ENCODE measurements at places on chromosomes 4 and X.

DNA sequence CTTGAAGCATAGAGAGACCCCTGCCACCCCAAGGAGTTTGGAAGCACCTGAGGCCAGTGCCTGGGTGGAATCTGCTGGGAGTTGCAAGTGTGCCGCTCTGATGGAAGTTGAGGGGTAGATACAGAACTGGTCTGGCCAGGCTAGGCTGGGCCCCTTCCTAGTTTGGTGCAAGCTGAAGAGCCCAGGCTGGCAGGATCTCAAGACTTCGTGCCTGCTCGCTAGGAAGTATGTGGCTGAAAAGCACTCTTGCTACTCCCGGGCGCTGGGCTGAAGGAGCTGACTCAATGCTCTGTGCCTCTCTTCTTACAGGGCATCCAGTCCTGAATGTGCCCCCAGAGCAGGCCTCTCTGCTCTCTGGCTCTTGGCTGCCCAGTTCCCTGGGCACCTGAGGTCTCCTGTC lies 51.7 kb upstream of the PJA1 start:
- no peak for DNase-seq

- DNase-seq: no peak
Measured at GRCh38 chrX:120664081-120664480, 34.2 kb upstream of the C1GALT1C1 start.

- DNase-seq: no peak
Measured at GRCh38 chrX:45843518-45843917, 642.8 kb upstream of the DIPK2B start.

DNA sequence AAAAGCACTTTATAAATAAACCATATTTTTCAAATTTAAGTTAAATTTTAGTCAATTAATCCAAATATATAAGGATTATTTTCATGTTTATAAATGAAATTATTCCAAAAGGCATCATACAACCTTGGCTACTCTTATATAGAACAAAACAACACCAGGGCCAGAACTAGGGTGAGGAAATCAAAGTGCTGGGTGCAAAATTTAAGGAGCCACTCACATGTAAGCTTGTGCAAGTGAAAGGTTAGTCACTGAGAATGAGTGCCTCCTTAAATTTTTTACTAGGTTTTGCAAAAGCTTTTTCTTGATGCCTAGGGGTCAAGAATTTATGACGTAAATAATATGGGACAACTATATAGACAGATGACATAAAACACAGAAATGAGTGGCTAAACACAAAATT lies 83.4 kb upstream of the COX18 start:
- no peak for DNase-seq

GRCh38 chrX:49925176-49925575 lies 2.8 kb downstream of the CLCN5 start:
- DNase-seq: no peak

GRCh38 chrX:115693476-115693875 lies 132.5 kb downstream of the PLS3 start:
- DNase-seq: no peak

GRCh38 chrX:139559383-139560042 lies 29.0 kb downstream of the F9 start:
- DNase-seq: no peak

- no peak for DNase-seq
Measured at GRCh38 chr4:25103418-25103817, 56.8 kb downstream of the SEPSECS start.

DNA sequence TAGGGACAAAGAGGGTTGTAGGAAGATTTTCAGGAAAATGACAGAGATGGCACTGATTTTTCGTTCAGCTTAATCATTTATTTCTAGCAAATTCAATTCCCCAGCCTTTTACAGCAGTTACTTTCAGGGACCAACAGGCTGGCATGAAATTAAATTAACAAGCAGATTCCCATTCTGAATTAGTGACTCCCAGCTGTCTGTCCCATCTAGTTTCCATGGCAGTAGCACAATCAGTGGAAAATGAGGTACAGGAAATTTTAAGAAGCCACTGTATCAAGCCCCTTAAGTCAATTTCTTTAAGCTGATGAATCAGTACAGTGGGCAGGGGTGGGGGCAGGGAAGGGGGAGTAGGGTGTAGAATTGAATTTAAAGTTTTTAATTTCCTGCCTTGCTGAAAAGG lies 121.1 kb upstream of the TEX13C start:
- no peak for DNase-seq

- no peak for DNase-seq
Measured at GRCh38 chr4:71550220-71551165, 211.7 kb downstream of the SLC4A4 start.

DNA sequence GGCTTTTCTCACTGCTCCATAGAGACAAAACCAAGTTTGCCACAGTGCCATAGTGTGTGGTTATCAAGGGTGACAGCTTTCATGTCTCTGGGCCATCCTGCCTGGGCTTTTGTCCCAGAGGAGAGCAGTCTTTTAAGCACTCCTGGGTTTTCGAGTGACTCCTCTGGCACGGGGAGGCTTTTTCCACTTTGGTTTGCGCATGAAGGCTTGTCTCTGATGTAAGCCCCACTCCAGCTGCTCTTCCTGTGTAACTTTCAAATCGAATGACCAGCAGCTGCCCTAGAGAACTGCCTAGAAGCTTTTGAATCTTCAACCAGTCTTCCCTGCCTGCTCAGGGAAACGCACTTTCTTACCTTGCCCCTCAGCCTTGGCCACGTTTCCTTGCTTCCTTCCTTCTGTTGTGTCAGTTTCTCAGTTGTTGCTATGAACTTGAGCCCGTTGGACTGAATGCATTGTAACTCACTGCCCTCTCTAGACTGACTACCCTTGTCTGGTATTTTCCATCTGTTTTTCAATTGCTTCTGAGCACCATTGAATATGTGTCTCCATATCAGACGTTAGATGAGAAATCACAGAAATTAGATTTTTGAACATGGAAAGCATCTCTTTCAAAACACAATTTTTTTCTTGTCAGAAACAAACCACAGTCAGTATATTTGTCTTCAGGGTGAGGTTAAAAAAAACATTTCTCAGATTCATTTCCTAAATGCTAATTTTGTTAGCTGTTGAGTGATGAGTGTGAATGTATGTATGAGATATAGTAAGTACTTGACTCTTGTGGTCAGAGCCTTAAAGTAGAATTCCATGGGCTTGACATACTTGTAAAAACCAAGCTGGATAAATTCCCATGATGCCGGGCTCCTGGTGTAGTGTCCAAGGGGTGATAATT lies 45.3 kb downstream of the SLC9A6 start:
- DNase-seq: no peak

- no peak for DNase-seq
Measured at GRCh38 chr4:8600686-8601085, 8.1 kb downstream of the CPZ start.

GRCh38 chr4:128525387-128525786 lies 237.8 kb upstream of the PGRMC2 start:
- no peak for DNase-seq

GRCh38 chr4:67198727-67199126 lies 346.6 kb downstream of the CENPC start:
- no peak for DNase-seq

DNA sequence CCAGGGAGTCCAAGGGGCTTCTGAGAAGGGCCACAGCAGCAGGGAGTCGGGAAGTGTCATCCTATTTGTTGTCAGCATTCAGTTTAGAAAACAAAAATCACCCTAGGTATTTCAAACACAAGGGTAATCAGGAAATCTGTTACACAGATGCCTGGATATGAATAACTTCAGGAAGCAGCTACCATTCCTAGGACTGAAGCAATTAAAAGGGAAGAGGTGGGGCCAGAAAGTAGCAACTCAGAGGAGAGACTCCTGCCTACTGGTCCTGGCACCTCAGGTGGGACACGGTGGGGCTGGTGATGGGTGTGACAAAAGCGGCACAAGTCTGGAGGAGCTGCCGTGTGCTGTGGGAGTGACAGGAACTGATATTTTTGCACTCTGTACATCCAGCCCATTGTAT lies 107.9 kb downstream of the PDGFRA start:
- DNase-seq: no peak

DNA sequence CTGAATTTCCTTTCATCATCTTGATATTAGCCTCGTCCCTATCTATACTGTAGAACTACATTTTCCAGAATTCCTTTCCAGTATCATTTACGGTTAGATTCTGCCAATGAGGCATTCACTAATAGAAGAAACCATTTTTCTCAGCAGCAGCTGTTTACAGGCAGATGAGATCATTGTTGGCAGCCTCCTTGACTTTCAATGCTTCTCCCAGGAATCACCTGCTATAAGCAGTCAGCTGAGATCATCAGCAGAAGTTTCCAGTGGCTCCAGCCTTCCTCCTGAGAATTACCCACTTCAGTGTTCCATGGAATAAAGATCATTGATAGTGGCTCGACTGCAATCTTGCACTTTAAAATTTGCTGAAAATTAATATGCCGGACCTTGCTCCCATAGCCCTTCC lies 157.3 kb upstream of the TET2 start:
- no peak for DNase-seq

DNA sequence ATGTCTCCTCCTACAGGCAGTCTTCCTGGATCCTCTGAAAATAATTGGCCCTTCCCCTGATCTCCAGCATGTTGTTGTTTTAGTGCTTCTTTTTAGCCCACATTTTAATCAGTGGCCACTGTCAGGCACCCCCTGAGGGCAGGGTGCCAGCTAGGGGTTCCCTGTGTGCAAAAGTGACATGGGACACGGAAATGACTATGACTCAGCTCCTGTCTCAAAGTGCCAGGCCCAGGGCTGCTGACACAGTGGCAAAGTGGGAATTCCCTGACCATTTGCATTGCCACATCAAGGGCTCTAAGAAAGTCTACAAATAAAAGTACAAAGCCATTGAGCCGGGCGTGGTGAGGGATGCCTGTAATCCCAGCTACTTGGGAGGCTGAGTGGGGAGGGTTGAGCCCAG lies 24.8 kb downstream of the HMX1 start:
- DNase-seq: no peak

- no peak for DNase-seq
Measured at GRCh38 chr4:14636563-14636962, 365.7 kb upstream of the CPEB2 start.

GRCh38 chr4:89486042-89486441 lies 178.4 kb upstream of the GPRIN3 start:
- no peak for DNase-seq

GRCh38 chr4:169188204-169188603 lies 82.6 kb downstream of the SH3RF1 start:
- no peak for DNase-seq

GRCh38 chr4:77581724-77582123 lies 23.9 kb upstream of the CXCL13 start:
- no peak for DNase-seq

- DNase-seq: no peak
Measured at GRCh38 chrX:70252491-70252890, 7.5 kb downstream of the P2RY4 start.

GRCh38 chrX:38375891-38376290 lies 23.5 kb downstream of the OTC start:
- DNase-seq: no peak

DNA sequence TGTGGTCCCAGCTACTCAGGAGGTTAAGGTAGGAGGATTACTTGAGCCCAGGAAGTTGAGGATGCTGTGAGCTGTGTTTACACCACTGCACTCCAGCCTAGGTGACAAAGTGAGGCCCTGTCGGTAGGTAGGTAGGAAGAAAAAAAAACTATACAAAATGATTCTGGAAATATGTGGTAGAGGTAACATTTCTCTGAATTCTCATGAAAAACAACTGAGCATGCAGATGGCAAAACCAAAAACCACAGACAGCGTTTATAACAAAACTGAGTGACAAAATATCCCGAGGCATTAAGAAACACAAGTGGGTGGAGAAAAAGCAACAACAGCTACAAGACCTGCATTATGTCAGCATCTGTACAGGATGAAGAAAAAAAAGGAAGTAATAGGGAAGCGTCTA lies 211.7 kb downstream of the DLG3 start:
- no peak for DNase-seq
